Muscle of leg (tissue), 16 donors: ENCODE measurements at places on chromosomes 6 and 20. TPM values are rescaled to one million over a fixed set of nuclear protein-coding genes. Genes with fewer than 3 reads are reported as not detected.

GRCh38 chr6:154430481-154430919 lies 73.9 kb upstream of the IPCEF1 start:
- H3K4me1 ChIP-seq = peaks cover 7% of the 10 kb centered on the region
- H3K4me3 ChIP-seq = no peak overlapping the region
- no peak overlapping the region for H3K27ac ChIP-seq
- no peaks in the 10 kb centered on the region for H3K27me3 ChIP-seq

SLC22A7 gene
- not detected for total RNA-seq

OR2J3 gene
- not detected for total RNA-seq

DNA sequence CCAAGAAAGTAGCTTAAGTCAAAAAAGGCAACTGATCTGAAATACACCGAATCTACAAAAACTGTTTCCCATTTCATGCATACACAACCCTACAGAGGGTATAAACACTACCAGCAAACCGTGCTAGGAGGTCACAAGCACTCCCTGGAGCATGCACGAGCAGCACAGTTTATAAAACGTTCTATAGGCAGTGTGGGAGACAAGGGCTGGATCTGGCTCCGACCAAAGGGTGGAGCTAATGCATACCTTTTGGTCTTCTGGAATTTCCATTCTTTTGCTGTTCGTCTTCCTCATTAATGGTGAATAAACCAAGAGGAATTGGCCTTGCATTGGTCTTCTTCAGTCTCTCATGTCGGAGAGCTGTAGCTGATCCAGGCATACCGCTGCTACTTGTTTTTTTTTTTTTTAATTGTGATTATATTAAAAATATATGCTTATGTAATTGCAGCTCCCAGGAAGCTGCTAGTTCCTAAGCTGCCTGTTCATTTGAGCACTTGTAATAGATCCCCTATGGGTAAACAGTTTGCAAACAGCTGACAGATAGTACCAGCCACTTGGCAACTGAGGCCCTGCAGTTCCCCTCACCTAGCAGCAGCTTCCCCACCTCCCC lies 24.5 kb downstream of the MAP7 start:
- H3K36me3 ChIP-seq = no peaks in the 10 kb centered on the region
- H3K4me1 ChIP-seq = peaks cover 3% of the 10 kb centered on the region
- no peak overlapping the region for H3K4me3 ChIP-seq
- H3K27me3 ChIP-seq = peaks cover 6% of the 10 kb centered on the region

BFSP1 gene
- total RNA-seq = 2.3 TPM

DNA sequence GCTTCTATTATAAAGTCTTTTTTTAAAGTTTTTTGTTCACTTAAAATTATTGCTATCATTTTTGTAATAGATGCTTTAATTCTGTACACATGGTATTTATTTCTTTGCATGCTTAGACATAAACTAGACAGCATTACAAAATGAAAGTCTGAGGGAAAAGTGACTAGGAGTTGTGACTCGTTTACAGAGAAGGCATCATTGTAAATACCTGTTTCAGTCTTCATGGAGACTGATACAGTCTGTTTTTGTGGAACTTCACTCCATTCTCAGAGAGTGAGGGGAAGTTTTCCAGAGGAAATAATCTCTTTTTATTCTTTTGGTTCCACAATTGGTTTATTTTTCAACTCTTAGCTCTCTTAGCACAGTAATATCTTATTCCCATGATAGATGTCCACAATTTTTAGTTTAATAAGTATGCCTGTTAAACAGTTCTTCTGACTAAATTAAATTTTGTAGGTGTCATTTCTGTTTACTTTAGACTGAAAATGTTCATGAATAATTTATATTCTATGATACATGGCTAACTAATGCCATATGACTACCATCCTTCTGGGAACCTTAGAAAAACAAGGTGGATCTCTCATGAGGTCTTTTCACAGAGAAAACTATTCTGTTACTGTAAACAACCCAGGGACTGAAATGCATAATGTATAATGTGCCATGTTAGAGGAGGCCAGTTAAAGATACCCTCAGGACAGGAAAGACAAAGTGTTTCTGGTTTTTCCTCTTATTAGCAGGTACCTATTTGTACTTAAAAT lies 69.2 kb downstream of the MYO6 start:
- no peaks in the 10 kb centered on the region for H3K27me3 ChIP-seq
- no peak for DNase-seq
- H3K4me3 ChIP-seq = no peak overlapping the region
- no peak overlapping the region for H3K27ac ChIP-seq

- H3K36me3 ChIP-seq = no peaks in the 10 kb centered on the region
- no peak overlapping the region for H3K4me3 ChIP-seq
- no peak overlapping the region for H3K27ac ChIP-seq
- H3K4me1 ChIP-seq = no peaks in the 10 kb centered on the region
- DNase-seq = no peak
Measured at GRCh38 chr6:165969184-165969583, 198.5 kb downstream of the TBXT start.

GRCh38 chr6:44024574-44025219 lies 102.6 kb downstream of the MRPL14 start:
- H3K27ac ChIP-seq = peak overlapping the region; percentile 29
- no peak for DNase-seq
- no peak overlapping the region for H3K4me3 ChIP-seq
- no peaks in the 10 kb centered on the region for H3K36me3 ChIP-seq
- peaks cover 51% of the 10 kb centered on the region for H3K4me1 ChIP-seq
- no peaks in the 10 kb centered on the region for H3K27me3 ChIP-seq

SPDEF gene
- 0.04 TPM for total RNA-seq

DNA sequence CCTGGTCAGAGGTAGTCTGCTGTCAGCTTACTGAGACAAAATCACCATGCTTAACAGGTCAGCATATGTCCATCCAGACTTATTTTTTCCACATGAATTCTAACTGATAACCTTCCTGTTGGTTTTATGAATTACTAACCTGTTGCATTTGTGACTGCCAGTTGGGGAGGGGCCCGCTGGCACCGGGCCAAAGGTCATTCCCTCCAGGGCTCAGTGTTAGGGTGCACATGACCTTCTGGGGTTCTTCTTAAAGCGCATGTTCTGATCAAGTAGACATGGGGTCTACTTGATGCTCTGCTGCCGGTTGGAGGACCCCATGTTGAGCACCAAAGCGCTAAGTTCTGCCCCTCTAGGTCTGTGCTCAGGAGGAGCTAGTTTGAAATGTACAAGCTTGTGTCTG lies 15.6 kb downstream of the DUSP22 start:
- no peak overlapping the region for H3K4me3 ChIP-seq
- peaks cover 15% of the 10 kb centered on the region for H3K4me1 ChIP-seq
- no peak for DNase-seq
- no peaks in the 10 kb centered on the region for H3K27me3 ChIP-seq
- H3K36me3 ChIP-seq = peaks cover 7% of the 10 kb centered on the region

GRCh38 chr20:57247292-57247965 lies 19.0 kb downstream of the BMP7 start:
- no peak for DNase-seq
- H3K4me1 ChIP-seq = peaks cover 3% of the 10 kb centered on the region

- no peak overlapping the region for H3K27ac ChIP-seq
- DNase-seq = no peak
- no peak overlapping the region for H3K4me3 ChIP-seq
- peaks cover 14% of the 10 kb centered on the region for H3K36me3 ChIP-seq
Measured at GRCh38 chr6:125886021-125886420, 70.5 kb upstream of the HINT3 start.

SLC25A27 gene
- 18.6 TPM for total RNA-seq

DNA sequence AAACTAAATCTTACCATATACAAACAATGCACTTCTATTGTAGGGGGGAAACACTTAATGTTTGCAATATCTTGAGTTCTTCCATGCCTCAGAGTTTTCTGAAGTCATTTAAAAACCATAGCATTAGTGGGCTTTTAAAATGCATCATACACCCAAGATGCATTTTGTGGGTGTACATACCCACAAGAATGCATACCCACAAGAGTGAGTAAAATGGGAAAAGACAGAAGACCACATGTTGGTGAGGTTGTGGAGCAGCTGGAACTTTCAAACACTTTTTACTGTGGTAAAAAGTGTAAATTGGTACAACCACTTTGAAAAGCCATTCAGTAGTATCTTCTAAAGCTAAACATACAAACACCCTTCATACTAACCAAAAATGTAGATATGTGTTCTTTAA lies 57.5 kb downstream of the CYB5R4 start:
- no peak for DNase-seq
- no peak overlapping the region for H3K27ac ChIP-seq
- H3K4me3 ChIP-seq = no peak overlapping the region
- H3K36me3 ChIP-seq = no peaks in the 10 kb centered on the region
- H3K4me1 ChIP-seq = no peaks in the 10 kb centered on the region

LY6G5C gene
- 0.80 TPM for total RNA-seq

DNA sequence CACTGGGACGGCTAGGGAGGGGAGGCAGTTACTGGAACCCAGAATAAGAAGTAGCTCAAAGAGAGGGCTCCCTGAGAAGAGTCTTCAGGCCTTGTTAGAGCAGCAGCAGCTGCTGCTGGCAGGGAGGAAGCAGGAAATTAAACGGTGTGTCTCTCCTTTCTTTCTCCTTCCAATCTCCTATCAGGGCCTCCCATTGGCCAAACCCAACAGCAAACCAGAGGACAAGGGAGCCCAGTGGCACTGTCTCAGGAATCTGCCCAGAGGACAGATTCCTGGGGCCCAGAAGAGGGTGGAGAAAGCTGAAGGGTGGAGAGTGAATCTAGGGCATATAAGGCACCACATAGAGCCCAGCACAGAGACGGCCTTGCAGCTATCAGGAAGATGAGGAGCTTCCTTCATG lies 10.2 kb downstream of the BTN3A1 start:
- H3K36me3 ChIP-seq = peaks cover 54% of the 10 kb centered on the region
- H3K4me1 ChIP-seq = no peaks in the 10 kb centered on the region
- no peak overlapping the region for H3K4me3 ChIP-seq
- H3K27me3 ChIP-seq = no peaks in the 10 kb centered on the region

DNA sequence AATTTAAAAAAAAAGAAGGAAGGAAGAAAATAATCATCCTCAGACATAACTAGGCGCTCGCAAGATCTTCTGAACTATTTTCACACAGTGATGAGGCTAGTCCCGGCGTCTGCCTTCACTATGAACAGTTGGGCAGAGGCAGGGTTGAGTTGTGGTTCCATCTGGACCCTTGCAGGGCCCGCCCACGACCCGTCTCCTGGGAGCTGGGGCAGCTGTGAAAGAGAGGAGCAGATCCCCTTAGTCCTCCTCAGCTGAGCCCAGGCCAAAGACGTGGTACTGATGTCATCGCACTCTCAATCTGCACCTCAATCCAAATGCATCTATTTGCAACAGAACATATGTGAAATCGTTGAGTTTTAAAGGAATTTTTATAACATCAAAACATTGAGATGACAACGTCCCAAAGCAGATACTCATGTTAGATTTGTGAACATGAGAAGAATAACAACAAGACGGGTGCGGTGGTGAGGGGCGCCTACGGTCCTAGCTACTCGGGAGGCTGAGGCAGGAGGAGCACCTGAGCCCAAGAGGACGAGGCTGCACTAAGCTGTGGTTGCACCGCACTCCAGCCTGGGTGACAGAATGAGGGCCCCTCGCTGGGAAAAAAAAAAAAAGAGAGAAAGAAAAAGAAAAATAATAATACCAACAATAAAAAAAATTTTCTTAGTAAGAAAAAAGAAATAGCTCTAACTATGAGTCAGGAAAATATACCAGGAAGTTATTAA lies 15.3 kb downstream of the TCFL5 start:
- peaks cover 19% of the 10 kb centered on the region for H3K36me3 ChIP-seq
- peaks cover 8% of the 10 kb centered on the region for H3K4me1 ChIP-seq
- H3K27ac ChIP-seq = no peak overlapping the region
- H3K27me3 ChIP-seq = no peaks in the 10 kb centered on the region
- H3K4me3 ChIP-seq = no peak overlapping the region

DNA sequence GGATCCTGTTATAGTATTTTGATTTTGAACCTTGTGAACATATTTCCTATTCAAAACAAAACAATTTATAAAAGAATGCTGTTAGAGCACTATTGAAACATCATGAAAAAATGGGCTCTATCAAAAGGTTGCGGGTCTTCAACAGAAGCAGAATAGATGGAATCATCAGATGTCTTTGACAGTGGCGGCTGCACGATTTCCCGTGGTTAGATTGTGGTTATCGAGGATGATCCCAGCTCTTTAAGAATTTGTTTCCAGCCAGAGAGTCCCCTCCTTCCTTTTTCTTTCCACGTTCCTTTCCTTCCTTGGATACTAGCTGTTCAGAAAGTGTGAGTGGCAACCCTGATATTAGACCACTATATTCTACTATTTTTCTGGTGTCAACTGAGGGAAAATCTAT lies 163.4 kb downstream of the FARS2 start:
- no peak overlapping the region for H3K4me3 ChIP-seq
- no peaks in the 10 kb centered on the region for H3K36me3 ChIP-seq
- no peak overlapping the region for H3K27ac ChIP-seq
- no peak for DNase-seq
- no peaks in the 10 kb centered on the region for H3K4me1 ChIP-seq

MUC21 gene
- not detected for total RNA-seq

THEMIS gene
- not detected for total RNA-seq

TRIM31 gene
- total RNA-seq = not detected

HTR1E gene
- total RNA-seq = not detected

GRCh38 chr6:130070326-130070725 lies 51.9 kb downstream of the L3MBTL3 start:
- DNase-seq = peak; percentile 25
- no peak overlapping the region for H3K27ac ChIP-seq
- H3K4me3 ChIP-seq = no peak overlapping the region
- H3K27me3 ChIP-seq = no peaks in the 10 kb centered on the region
- peaks cover 6% of the 10 kb centered on the region for H3K36me3 ChIP-seq

DNA sequence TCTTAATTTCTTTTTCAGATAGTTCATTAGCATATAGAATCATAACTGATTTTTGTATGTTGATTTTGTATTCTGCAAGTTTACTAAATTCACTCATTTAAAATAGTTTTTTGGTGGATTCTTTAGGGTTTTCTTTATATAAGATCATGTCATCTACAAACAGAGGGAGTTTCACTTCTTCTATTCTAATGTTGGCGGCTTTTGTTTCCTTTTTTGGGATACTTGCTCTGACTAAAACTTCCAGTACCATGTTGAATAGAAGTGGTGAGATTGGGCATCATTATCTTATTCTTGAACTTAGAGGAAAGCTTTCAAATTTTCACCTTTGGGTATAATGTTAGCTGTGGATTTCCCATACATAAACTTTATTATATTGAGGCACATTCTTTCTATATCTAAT lies 296.9 kb downstream of the BCKDHB start:
- H3K36me3 ChIP-seq = no peaks in the 10 kb centered on the region
- no peak overlapping the region for H3K27ac ChIP-seq
- no peaks in the 10 kb centered on the region for H3K4me1 ChIP-seq

GRCh38 chr6:42217157-42217518 lies 523 bp downstream of the MRPS10 start:
- H3K4me3 ChIP-seq = peak overlapping the region; percentile 70
- H3K27ac ChIP-seq = peak overlapping the region; percentile 77
- H3K27me3 ChIP-seq = no peaks in the 10 kb centered on the region
- peak; percentile 23 for DNase-seq
- H3K36me3 ChIP-seq = peaks cover 13% of the 10 kb centered on the region
- H3K4me1 ChIP-seq = peaks cover 10% of the 10 kb centered on the region

CYP24A1 gene
- 0.53 TPM for total RNA-seq

- DNase-seq = no peak
- no peaks in the 10 kb centered on the region for H3K36me3 ChIP-seq
- no peaks in the 10 kb centered on the region for H3K27me3 ChIP-seq
- H3K4me1 ChIP-seq = peaks cover 2% of the 10 kb centered on the region
Measured at GRCh38 chr6:90492369-90492768, 94.5 kb downstream of the MAP3K7 start.

GRCh38 chr6:51049288-51049982 lies 230.8 kb downstream of the TFAP2B start:
- no peak overlapping the region for H3K4me3 ChIP-seq
- H3K27me3 ChIP-seq = no peaks in the 10 kb centered on the region
- H3K36me3 ChIP-seq = no peaks in the 10 kb centered on the region
- no peak for DNase-seq
- no peaks in the 10 kb centered on the region for H3K4me1 ChIP-seq

- H3K27me3 ChIP-seq = no peaks in the 10 kb centered on the region
- no peaks in the 10 kb centered on the region for H3K4me1 ChIP-seq
- no peaks in the 10 kb centered on the region for H3K36me3 ChIP-seq
Measured at GRCh38 chr6:67811239-67812037, 823.6 kb upstream of the ADGRB3 start.
